CD8-positive, alpha-beta memory T cell (primary cell): ENCODE measurements at places on chromosomes 7 and 10.

DNA sequence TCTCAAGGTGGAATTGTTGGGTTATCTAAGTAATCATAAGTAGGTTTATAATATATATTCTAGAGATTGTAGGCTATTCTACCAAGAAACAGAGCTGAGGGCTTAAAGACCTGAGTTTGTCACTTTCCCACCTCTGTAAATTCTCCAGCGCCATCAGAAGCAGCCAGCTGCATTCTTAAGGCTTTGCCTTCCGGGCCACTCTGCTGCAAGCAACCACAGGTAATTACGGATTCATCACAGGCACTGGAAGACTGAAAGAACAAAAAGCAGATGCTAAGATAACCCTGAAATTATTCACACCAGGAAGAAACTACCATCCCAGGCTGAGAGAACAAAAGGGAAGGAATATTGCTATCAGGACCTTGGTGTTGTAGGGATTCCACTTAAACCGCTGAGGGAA lies 137.8 kb upstream of the JCAD start:
- DNase-seq: no peak

DNA sequence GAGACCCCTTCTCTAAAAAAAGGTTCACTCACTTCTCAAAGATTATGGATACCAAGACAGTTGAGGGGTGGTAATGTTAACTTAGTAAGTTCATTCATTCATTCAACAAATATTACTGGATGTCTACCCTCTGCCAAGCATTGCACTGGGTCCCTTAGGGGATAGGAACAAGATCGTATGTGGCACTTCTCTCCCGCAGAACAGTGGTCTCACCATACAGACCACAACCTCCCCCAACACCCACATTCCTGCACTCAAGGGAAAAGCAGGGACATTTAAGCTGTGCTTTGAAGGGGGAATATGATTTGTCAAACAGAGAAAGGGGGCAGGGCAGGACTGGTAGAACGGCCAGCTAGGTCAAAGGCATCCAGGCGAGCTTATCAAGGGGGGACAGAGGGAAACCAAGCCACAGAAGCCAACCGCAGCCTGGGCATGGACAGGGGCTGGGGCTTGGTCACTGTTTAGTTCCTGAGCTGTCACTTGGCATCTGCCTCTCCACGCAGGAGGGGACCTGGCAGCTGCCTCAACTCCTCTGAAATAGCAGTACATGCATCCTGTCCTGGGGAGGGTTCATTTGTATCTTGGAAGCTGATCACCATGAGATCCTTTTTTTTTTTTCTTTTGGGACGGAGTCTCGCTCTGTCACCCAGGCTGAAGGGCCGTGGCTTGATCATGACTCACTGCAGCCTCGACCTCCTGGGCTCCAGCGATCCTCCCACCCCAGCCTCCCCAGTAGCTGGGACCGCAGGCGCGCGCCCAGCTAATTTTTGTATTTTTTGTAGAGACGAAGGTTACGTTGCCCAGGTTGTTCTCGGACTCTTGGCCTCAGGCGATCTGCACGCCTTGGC lies 949 bp upstream of the CLIP2 start:
- no peak for DNase-seq

GRCh38 chr7:153247926-153248325 lies 488.4 kb downstream of the ACTR3B start:
- no peak for DNase-seq

DNA sequence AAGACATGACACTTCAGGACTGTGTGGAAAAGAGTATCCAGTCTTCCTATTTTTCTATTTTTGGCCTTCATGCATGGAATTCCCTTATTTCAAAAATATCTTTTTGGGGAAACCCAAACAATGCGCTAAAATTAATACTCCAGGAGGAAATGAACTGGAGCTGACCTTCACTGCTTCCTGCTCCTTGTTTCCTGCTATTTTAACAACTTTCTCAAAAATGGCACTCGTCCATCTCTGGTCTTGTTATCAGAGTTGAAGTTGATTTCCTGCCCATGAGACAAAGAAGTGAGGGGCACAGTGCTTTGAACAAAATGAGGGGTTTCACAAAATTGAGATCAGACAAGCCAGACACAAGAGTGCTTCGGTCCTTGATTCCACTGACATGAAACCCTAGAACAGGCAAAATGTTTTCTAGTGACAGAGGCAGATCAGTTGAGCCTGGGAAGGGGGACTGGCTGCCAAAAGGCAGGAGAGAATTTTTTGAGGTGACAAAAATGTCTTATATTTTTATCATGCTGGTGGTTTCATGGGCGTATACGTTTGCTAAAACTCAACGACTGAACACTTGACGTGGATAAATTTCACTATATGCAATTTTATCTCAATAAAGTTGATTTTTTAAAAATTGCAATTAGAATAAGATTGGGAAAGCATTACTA lies 193.2 kb downstream of the CREB5 start:
- DNase-seq: no peak

DNA sequence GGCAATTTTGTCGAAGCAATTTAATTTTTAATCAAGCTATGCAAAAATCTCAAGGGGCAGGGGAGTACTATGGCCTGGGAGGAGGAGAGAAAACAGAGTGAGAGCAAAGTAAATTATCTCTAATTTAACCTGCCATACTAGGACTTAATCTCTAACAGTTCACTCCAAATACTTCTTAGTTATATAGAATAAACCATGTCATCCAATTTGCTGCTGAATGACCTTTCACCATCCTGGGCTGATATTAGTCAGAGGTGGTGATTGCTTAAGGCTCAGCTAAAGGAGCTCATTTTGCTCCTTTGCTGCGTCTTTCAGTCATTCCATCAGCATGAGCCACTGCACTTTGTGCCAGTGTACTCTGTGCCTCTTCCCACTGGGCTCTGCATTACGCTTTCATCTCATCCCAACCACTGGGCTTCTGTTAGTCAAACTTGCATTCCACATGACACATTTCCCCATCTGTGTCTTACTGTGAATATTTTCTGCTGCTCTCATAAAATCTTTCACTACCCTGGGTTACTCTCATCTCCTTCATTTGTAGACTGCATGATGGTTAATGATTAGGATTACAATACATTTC lies 84.3 kb downstream of the CD36 start:
- no peak for DNase-seq

- no peak for DNase-seq
Observed at GRCh38 chr10:96288151-96288621, 16.0 kb upstream of the DNTT start.

GRCh38 chr7:94974423-94974822 lies 67.0 kb downstream of the PPP1R9A start:
- DNase-seq: no peak

DNA sequence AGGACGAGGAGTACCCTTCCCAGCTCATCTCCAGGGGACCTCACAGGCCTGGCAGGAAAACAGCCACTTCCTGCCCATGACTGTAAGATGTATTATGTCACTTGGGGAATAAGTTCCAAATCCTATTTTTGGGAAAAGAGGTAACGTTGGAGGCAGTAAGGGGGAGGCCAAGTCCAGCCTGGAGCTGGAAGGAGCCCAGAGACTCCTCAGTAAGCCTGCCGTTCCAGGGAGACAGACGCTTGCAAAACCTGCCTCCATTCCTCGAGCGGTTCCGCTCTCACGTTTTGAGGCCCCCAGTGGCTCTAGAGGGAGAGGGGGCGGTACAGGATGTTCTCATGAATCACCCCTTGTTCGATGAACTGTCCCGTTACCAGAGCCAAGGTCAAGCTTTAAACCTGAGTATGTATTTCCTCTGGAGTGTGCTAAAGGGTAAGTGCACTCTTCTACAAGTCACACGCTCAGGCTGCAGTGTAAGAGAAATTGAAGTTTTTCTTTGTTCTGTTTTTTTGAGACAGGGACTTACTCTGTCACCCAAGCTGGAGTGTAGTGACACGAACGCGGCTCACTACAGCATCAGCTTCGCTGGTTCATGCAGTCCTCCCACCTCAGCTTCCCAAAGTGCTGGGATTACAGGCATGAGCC lies 45.5 kb upstream of the CYTH3 start:
- no peak for DNase-seq
